ENCODE measurements at places on chromosomes 2 and 18.

GRCh38 chr2:65514555-65515195, 82.3 kb upstream of the SPRED2 start:
- DNase-seq, result no peak

GRCh38 chr2:149063177-149063576, 24.7 kb downstream of the LYPD6B start:
- no peak for DNase-seq

DNA sequence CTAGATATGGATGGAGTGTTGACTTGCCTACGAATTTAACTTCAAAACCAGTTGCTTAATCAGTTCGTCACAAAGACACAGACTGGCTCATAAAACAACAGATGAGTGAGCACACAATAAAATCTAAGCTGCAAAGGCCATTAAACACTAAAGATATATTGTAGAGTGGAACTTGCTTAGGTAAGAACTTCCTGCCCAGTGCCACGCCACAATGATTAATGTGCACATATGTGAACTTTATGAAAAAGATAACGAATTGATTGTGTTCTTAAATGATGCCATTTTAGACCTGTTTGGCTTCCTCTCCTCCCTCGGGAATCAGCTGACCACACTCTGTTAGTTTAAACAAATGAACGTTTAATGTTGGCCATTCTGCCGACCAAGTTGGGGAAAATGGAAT, 2031.3 kb upstream of the CELF4 start:
- no peak for DNase-seq

DNA sequence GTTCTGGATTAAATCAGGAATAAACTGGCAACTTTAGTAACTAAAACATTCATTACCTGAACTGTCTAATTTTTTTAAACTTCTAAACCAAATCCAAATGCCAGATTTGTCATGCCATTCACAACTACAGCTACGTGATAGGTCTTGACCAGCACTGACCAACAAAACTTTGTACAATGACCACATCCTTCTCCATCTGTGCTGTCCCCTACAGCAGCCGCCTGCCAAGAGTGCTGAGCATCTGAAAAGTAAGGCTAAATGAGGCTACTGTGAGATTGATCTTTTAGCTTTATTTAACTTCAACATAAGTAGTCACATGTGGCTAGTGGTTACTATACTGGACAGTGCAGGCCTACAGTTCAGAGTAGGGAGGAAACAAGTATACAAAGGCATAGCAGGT, 7.6 kb downstream of the FAM168B start:
- no peak for DNase-seq

GRCh38 chr2:190017837-190018236, 44.7 kb downstream of the MSTN start:
- DNase-seq, result no peak

- DNase-seq, result no peak
Measured at GRCh38 chr2:32683520-32684086, 55.8 kb downstream of the TTC27 start.

DNA sequence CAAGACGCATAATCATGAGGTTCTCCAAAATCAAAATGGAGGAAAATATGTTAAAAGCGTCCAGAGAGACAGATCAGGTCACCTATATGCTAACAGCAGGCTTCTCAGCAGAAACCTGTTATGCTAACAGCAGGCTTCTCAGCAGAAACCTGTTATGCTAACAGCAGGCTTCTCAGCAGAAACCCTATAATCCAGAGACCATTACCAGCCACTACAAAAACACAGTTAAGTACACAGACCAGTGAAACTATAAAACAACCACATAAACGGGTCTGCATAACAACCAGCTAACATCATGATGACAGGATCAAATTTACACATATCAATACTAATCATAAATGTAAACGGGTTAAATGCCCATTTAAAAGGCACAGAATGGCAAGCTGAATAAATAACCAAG, 1548.4 kb upstream of the TMEFF2 start:
- no peak for DNase-seq

DNA sequence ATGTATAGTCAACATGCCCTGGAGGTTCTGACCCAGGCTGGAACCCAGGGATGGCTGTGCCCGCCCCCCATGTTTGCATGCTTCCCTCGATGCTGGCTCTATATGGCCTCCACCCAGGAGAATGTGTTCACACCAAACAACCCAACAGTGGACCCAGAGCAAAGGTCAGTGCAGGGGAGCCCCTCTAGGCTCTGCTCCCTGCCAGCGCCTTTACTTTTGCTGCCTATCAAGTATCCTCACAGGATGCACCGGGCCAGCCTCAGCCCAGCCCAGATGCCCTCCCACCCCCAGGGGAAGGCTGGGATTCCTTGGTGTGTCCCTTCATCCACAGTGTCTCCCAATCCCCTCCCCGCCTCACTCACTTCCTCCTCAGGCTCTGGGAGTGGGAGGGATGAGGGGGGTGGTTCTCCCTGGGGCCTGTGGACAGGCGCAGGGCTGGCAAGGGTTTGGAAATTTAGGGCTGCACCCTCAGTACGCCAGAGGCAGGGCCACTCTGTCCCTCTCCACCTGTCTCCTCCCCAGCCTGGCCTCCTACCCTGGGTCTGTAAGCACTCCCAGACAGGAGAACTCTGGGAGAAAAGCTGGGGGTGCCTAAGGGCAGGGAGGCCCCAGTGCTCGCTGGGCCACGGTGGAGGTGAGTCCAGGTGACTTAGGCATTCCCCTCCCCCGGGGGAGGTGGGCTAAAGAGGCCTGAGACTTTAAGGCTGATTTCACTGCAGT, 2.3 kb downstream of the ATP6V1B1 start:
- DNase-seq, result no peak

DNA sequence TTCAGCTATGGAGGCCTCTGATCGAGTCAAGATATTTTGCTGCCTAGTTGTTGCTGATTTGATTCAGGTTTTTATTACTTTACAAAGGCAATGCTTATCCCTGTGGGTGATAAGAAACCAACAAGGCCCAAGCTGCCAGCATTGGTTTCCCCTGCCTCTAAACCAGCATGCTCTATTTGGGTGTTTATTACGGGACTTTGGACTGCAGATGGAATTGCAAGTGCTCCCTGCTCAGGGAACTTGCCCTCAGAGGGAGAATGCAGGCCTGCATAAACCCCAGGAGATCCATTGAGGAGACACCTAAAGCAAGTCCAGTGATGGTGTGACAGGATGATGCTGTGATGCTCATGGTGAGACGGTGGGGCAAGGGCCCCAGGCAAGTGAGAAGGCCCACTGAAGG, 172.1 kb downstream of the VAPA start:
- DNase-seq, result no peak

DNA sequence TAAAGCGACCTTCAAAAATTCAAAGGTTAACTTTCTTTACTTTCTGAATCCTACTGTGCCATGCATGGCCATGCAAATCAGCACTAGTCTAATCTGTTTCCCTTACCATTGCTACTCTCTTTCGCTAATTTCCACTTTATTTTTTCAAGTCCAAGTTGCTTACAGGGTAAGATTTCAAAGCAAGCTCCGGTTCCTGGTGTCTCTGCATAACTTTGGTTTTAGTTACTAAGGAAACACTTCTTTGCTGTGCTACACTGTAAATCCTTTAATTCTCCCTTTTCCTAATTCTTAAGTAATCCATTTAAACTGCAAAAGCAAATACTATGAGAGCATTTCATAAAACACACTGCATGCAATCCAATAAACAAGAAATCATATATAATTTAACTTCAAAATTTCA, 383.5 kb upstream of the LYPD1 start:
- DNase-seq, result no peak

DNA sequence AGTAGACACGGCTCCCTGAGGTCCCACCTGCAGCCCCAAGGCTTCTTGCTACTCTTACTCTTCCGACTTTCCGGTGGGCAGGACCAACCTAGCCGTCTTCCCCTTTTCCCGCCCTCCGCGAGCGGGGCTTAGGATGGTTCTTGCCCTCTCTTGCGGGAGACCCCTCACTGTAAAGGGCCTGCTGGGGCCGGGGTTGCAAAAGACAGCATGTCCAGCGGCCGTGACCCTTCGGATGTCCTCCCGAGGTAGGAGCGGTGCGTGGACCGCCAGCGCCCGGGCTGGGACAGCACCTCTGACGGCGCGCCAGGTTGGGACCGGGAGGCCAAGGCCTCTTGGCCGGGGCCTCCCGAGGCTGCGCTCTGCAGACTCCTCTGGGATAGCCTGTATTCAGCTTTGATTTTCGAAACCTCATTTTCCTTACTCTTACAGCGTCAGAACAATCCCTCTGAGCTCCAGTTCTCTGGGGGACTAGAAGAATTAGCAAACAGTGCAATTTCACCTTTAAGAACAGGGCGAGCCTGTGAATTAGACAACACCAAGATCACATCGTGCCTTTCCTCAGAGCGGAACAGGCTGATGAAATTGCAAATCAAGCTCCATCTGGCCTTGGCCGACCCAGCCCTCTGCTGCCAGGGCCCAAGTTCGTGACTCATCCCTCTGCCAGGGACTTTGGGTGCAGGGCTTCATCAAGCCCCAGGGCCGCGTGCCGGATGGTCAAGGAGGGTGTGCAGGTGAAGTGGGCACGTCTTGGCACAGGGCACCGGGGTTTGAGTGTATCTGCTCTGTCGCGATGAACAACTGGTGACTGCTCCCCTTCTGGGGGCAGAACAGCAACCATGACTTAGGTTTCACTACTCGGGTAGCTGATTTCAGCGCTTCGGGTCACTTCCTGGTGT, 777 bp downstream of the MOCOS start:
- peak; percentile 63 for DNase-seq

All from RCC 7860 (cell line).